Activated T-cell treated with anti-CD3 and anti-CD28 coated beads, Interleukin-2, amount 50 U/mL, for 72 hours (primary cell): ENCODE measurements at places on chromosomes 3 and 15. TPM values are rescaled to one million over a fixed set of nuclear protein-coding genes. Genes with fewer than 3 reads are reported as not detected.

Gene ARPP21
- total RNA-seq, result not detected

- no peak for DNase-seq
Measured at GRCh38 chr3:59558906-59559720, 509.3 kb upstream of the CFAP20DC start.

DNA sequence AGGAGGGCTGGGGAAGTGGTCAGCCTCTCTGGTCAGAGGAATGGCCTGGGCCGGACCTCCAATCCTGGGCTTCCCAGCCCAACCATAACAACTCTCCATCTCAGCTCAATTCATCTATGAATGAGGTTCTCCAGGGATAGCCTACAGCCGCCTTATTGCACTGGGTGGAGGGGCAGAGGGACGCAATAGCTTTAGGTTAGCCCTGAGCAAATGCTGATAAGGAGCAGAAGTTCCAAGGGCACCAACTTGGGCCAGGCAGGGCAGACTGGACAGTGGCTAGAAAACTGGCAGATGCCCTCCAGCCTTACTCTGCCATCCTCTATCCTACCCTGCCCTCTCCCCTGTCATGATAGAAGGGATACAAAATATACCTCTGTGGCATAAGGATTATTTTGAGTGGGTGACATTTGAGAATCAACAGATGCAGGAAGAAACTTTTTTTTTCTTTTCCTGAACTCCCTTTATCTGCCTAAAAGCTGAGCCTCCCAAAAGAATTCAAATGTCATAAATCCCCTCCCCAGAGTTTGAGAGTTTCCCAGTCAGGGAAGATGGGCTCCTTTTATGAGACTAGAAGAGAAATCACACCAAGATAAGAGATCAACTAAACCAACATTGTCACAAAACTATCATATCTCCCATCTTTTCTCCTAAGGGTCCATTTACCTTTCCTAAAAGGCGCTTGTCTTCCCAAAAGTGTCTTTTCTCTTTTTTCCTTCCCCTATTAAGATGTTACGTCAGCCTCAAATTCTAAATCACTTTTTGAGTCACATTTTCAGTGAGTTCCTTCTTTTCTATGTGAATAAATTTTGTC is 40.4 kb upstream of the C15orf39 start:
- DNase-seq, result no peak

- no peak for DNase-seq
Measured at GRCh38 chr15:78259232-78259631, 5.1 kb upstream of the DNAJA4 start.
